ENCODE measurements at places on chromosomes 12 and 14. TPM values are rescaled to one million over a fixed set of nuclear protein-coding genes. Genes with fewer than 3 reads are reported as not detected.

The CCDC197 gene
- total RNA-seq = not detected

The C12orf50 gene
- total RNA-seq = not detected

The GXYLT1 gene
- 3.6 TPM for total RNA-seq

The EML1 gene
- total RNA-seq = 59.5 TPM

GRCh38 chr14:81276073-81277069 is 55.6 kb upstream of the GTF2A1 start:
- no peaks in the 10 kb centered on the region for H3K27me3 ChIP-seq
- H3K4me3 ChIP-seq = no peak overlapping the region
- H3K4me1 ChIP-seq = no peaks in the 10 kb centered on the region
- H3K27ac ChIP-seq = no peak overlapping the region

DNA sequence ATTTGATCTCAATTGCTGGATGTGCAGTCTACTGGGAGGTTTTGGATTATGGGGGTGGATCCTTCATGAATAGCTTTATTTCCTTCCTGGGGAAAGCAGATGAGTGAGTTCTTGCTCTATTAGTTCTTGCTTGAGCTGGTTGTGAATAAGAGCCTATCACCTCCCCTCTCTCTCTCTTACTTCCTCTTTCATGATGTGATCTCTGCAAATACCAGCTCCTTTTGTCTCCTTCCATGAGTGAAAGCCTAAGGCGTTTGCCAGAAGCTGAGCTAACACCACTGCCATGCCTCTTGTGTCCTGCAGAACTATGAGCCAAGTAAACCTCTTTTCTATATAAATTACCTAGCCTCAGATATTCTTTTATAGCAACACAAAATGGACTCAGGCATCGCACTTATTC is 302.7 kb downstream of the CCER1 start:
- H3K4me3 ChIP-seq = no peak overlapping the region
- no peak overlapping the region for H3K27ac ChIP-seq
- no peaks in the 10 kb centered on the region for H3K4me1 ChIP-seq

- H3K36me3 ChIP-seq = no peaks in the 10 kb centered on the region
- H3K27ac ChIP-seq = no peak overlapping the region
- no peak for DNase-seq
- no peaks in the 10 kb centered on the region for H3K4me1 ChIP-seq
- no peak overlapping the region for H3K4me3 ChIP-seq
These were observed 254.4 kb upstream of the SFSWAP start for GRCh38 chr12:131456301-131457027.

GRCh38 chr12:54697851-54698250 is 49.7 kb upstream of the DCD start:
- no peaks in the 10 kb centered on the region for H3K4me1 ChIP-seq
- no peak overlapping the region for H3K4me3 ChIP-seq
- DNase-seq = no peak
- H3K27me3 ChIP-seq = no peaks in the 10 kb centered on the region
- no peak overlapping the region for H3K27ac ChIP-seq
